H9 (cell line): ENCODE measurements at places on chromosomes 16 and 17. TPM values are rescaled to one million over a fixed set of nuclear protein-coding genes. Genes with fewer than 3 reads are reported as not detected.

The CCL4 gene
- total RNA-seq: not detected in 2 replicates

DNA sequence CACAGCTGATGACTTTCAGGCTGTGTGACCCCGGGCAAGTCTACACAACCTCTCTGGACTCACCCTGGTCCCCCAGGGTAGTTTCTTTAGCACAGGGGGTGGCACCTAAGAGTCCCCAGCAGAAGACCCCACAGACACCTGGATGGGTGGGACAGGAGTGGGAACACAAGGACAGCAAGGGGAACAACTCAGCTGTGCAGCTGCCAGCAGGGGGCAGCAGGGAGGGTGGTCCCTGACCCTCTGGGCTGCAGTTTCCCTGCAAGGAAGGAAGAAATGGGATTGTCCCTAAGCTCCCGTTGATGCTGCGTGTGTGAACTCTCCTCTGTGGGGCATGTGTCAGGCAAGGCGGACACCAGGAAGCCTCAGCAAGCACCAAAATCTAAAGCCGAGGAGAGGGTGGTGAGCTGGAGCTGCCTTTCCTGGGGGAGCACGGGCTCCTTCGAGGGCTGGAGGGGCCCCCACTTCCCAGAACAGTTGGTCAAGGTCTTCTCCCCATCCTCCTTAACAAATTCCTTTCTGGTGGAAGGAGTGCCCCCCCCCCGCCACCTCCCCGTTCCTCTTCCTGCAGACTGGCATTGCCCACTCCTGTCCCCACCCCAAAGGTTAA, 24.1 kb upstream of the CDH5 start:
- H3K4me1 ChIP-seq: no peaks in the 10 kb centered on the region
- H3K27ac ChIP-seq: no peak overlapping the region
- peaks cover 10% of the 10 kb centered on the region; the same call in 1 of the 2 replicates for H3K27me3 ChIP-seq

DNA sequence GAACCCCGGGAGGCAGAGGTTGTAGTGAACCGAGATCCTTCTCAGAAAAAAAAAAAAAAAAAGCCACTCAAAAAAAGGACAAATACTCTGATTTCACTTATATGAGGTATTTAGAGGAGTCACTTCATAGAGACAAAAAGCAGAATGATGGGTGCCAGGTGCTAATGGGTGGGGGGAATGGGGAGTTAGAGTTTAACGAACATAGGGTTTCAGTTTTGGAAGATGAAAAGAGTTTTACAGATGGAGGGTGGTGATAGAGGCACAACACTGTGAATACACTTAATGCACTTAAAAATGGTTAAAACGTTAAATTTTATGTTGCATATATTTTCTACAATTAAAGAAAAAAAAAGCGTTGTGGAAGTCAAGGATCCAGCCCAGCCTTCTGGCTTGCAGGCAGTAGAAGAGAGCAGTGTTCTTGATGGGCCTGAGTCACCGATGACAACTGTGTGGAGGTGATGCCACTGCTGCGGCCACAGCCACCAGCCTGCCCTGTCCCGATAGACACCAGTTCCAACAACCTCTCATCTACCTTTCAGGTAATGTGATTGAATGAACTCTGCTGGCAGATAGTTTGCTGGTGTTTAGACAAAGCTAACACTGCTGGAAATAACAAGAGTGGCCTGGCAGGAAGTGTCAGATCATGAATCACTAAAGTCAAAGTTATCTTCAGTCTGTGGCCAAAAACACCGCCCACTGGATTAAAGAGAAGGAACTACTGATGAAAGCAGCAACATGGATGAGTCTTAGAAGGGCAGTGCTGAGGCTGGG, 49.9 kb upstream of the COX10 start:
- H3K27ac ChIP-seq: no peak overlapping the region
- H3K27me3 ChIP-seq: no peaks in the 10 kb centered on the region
- no peaks in the 10 kb centered on the region for H3K4me1 ChIP-seq
- H3K36me3 ChIP-seq: no peaks in the 10 kb centered on the region
- no peak for DNase-seq

DNA sequence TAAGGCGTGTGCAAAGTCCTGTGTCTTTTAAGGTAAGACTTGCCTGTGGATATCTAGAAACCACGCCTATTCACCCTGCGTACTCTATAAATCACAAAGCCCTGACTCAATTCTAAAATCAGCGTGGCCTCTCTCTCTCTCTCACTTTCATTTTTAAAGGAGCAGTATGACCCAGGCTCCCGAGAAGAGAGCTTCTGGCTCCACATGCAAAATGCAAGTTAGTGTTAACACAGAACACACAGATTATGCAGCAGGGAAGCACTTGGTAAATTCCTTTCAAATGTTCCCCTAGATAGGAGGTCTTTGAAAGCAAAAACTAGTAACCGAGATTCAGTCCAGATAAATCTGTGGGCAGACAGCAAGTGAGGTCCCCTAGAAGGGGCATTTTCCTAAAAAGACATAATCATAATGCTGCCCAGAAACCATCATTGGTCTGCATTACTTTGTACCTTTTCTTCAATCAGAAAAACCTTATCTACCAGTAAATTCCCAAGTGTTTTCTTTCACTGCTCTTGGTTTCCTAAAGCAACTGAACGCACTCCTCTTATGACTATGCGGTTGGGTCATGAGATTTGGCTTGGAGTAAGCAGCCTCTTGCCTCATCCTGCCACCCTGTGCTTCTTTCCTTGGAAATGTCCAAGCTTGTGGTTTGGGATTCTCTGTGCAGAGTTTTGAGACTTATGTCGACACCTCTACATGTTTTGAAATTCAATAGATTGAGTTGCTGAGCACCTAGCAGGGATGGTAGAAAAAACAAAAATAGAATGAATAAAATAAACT, 31.7 kb upstream of the KCNJ2 start:
- H3K4me1 ChIP-seq: no peaks in the 10 kb centered on the region; the same call in 1 of the 2 replicates
- H3K27ac ChIP-seq: no peak overlapping the region
- H3K4me3 ChIP-seq: no peak overlapping the region
- H3K36me3 ChIP-seq: no peaks in the 10 kb centered on the region
- H3K27me3 ChIP-seq: no peaks in the 10 kb centered on the region

DNA sequence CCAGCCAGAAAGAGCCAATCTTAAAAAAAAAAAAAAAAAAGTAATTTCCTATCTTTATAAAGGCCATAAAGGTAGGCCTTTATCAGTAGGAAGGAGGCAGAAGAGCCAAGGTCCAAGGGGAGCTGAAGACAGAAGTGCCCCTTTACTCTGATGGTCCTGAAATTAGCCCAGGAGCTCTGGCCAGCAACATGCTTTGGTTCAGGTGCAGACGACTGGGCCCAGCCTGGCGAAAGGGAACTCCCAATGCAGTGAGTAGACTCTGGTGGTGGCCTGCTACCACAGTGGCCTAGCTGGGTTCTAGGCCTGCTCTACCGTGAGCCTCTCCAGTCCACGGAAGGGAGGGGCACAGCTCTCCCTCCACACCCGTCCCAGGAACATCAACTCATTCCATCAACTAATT, 23.1 kb upstream of the MEIOB start:
- no peaks in the 10 kb centered on the region for H3K4me1 ChIP-seq
- H3K27ac ChIP-seq: no peak overlapping the region
- H3K4me3 ChIP-seq: no peak overlapping the region
- no peaks in the 10 kb centered on the region for H3K36me3 ChIP-seq
- no peak for DNase-seq
- H3K27me3 ChIP-seq: no peaks in the 10 kb centered on the region
